ENCODE measurements at places on chromosomes 4 and X.

DNA sequence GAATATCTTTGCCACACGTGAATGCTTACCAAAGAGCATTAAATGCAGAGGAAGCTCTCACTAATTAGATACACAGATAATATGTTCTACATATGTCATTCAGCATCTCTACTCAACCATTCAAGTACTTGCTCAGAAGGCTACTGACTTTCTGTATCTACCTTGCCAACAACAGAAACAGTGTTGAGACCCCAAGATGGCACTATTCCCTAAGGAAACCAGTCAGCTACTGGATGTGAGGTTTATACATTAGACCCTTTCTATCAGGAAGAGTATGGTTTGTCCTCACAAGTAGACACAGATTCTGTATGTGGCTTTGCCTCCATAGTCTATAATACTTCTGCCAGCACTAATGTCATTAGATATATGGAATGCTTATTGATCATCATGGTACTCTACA is 443.9 kb upstream of the INTU start:
- DNase-seq: no peak

DNA sequence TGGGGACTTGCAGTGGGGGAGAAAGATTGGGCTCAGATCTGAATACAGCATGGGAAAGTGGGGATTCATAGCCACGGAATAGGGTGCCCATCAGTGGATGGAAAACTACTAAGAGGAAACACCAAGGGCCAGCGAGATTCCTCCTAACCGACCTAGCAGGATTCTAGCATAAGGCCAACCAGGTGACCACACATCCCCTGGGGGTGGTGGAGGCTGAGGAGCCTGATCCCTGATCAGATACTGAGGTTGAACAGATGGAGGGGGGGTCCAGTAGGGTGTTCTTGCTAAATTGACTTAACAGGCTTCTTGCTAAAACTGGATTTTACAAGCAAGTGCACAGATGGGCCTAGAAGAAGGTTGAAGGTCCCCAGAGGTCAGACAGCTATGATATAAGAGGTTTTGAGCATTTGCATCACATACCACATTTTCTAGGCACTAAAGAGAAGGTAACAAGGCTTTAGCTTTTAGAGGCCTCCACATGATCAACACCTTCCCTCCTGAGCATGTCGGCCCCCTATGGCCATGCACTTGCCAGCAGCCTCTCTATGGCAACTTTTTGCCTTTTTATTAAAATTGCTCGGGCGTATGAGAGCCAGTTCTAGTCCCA is 69.1 kb upstream of the PUDP start:
- DNase-seq: no peak

DNA sequence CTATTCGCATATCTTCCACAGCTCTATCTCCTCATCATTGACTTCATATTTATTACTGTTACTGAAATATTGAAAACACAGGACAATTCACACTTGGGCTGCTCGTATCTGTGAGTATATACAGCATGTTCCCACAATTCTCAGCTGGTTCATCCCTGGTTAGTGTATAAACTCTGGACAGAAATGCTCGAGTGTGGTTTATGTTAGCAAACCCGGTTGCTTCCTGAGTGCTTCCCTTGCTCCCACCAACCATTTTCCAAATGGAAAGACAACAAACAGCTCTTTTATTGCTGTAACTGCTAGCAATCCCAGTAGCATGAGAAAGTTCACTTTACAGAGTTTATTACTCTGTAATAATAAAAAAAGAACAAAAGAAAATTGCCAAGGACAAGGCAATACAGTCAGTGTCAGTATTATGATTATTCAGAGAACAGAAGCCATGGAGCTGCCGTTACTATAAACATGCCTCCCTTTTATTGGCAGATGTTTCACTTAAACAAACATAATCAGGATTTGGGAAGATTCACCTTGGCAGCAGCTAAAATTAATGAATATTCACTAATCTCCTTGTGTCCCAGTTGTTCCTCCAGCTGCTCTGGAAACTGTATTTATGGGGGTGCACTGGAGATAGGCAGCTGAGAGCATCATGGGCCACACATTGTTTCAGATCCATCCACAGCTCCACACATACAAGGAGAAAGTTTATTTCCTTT is 134.1 kb upstream of the GUCY1A1 start:
- no peak for DNase-seq

DNA sequence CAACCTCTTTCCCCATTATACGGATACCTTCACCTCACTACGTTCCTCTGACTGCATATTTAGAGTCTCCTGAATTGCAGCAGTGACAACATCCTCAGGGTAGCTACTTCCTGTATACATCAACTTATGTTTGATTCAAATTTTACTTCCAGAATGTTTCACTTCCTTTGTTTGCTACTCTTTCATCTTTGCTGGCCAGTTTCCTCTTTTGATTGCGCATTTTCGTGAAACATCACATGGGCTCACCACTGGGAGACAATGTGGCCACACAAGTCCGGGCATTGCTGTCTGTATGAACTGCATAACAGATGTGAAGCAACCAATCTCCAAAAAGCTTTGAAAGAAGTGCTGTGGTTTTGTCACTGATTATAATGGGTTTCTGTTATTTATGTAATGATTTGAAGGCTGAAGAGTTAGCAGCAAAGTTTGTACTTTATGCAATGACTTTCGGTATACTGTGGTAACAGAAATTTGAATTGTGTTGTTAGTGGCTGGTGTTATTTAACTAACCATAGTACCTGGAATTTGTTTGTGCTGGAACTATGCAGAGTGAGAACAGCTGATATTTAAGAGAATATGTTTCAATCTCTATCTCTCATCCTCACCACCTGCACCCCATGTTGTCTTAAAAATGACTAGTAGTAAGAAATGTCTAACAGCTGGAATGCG is 7.4 kb downstream of the SNCA start:
- peak; percentile 96 for DNase-seq

GRCh38 chrX:113726898-113727297 is 857.0 kb upstream of the HTR2C start:
- no peak for DNase-seq

GRCh38 chr4:53221832-53222480 is 143.9 kb downstream of the SCFD2 start:
- DNase-seq: no peak

GRCh38 chr4:119581190-119581873 is 47.3 kb downstream of the PDE5A start:
- no peak for DNase-seq

GRCh38 chr4:83054928-83055327 is 19.9 kb downstream of the COPS4 start:
- DNase-seq: peak; percentile 34

GRCh38 chr4:48119646-48120045 is 14.4 kb downstream of the TXK start:
- DNase-seq: no peak

- DNase-seq: no peak
Observed at GRCh38 chr4:184596617-184597185, 52.5 kb downstream of the CASP3 start.

DNA sequence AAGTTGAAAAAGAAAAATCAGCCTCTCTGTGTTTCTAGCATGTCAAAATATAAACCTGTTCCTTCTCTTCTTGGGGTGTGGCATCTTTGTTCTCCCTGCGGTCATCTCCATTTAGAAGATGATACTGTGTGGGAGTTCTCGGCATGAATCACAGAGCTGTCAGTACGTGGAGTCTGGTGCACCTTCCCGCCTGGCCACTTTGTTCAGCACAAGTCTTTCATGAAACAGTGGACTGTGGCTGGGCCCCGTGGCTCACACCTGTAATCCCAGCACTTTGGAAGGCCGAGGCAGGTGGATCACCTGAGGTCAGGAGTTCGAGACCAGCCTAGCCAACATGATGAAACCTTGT is 166.5 kb downstream of the MAML3 start:
- DNase-seq: peak; percentile 33

DNA sequence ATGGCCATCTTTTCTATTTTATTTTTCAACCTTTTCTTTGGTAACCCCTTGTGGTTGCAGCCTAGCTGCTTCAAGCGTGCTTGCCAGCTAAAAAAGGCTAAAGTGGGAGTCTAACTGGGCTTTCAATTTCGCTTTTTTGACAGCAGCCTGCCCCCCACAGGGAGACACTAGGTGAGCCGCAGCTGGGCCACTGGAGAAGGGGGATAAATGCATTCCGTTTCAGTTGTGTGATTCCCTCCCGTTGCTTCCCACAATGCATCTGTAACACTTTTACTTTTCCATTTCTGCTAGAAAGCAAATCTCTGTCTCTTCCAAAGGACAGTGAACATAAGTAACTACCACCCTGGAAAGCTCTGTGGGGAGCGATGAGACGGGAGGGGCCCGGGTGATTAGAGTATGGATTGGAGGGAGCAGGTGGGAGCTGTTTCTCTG is 86.3 kb upstream of the RAPGEF2 start:
- DNase-seq: no peak

DNA sequence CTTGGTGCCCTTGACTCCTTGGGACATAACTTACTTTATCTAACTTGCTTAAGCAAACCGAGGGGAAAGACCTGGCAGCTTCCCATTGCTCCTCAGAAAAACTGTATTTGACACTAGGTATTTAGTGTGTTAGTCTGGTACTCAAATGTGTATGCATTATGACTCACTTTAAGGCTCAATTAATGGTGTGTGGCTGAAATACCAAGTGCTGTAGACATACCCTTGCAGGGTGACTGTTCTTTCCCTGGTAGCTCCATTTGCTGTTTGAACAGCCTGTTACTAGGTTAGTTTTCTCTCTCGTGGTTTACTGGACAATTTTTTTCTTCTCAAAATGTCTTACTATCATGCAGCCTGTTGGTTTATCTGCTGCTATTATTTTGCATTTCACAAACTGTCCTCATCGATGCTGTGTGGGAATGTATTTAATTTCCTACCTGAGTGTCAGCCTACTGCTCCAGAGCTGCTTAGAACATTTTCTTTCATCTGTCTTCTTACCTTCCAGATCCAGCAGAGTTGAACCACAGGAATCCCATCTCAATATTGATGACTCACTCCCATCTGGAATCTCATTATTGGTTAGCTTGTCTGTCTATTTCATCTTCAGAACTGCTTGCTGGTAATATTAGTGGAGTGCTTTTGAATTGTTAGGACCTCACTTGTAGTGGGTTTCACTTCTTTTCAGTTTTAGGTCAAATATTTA is 158.0 kb upstream of the FAT1 start:
- DNase-seq: no peak

DNA sequence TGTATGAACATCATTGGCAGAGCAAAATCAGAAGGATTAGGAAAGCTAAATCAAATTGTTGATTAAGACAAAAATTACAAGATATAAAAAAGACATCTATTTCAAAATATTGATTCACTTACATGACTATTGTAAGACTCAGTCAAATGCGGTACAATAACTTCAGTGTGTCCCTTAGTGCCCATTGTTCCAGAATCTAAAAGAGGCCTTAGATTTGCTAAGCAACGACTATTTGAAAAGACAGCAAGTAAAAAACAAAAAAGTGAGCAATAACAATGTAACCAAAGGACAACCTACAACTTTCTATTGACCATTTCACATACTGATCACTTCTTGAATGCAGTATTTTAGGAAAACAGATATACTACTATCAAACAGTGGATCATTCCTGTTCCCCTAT is 65.6 kb downstream of the UBA6 start:
- no peak for DNase-seq

DNA sequence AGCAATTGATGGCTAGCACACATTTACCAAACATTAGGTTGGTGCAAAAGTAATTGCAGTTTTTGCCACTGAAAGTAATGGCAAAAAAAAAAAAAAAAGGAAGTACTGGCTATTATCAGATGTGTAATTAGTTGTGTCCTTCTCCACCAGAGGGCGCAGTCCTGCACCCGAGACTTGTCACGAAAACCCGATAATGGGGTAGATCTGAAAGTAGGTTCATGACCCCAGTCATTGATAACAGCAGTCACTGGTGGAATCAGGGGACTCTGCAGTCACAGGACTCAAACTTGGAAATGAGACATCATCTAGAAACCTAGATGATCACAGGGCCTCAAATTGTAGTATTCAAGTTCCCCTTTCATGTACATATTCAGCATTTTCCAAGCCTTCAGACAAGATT is 13.1 kb upstream of the ACOT9 start:
- peak; percentile 80 for DNase-seq

- no peak for DNase-seq
Observed at GRCh38 chr4:3390288-3390811, 51.4 kb upstream of the HGFAC start.

DNA sequence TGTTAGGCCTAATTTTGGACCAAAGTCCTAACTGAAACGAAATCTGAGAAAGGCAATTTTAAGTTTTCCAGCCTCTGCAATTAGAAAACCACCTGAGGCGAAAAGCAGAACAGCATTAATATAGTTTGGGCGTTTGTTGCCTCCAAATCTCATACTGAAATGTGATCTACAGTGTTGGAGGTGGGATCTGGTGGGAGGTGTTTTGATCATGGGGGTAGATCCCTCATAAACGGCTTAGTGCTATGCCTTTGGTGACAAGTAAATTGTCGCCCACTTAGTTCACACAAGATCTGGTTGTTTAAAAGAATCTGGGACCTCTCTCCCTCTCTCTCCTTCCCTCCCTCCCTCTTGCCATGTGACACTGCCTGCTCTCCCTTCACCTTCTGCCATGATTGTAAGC is 5.7 kb downstream of the FAM241A start:
- DNase-seq: no peak
